ENCODE measurements at places on chromosomes 4 and X.

GRCh38 chr4:39533541-39533940, 6.3 kb upstream of the UGDH start:
- DNase-seq: no peak

- no peak for DNase-seq
These were observed 29.6 kb downstream of the MFAP3L start for GRCh38 chr4:169996379-169997240.

DNA sequence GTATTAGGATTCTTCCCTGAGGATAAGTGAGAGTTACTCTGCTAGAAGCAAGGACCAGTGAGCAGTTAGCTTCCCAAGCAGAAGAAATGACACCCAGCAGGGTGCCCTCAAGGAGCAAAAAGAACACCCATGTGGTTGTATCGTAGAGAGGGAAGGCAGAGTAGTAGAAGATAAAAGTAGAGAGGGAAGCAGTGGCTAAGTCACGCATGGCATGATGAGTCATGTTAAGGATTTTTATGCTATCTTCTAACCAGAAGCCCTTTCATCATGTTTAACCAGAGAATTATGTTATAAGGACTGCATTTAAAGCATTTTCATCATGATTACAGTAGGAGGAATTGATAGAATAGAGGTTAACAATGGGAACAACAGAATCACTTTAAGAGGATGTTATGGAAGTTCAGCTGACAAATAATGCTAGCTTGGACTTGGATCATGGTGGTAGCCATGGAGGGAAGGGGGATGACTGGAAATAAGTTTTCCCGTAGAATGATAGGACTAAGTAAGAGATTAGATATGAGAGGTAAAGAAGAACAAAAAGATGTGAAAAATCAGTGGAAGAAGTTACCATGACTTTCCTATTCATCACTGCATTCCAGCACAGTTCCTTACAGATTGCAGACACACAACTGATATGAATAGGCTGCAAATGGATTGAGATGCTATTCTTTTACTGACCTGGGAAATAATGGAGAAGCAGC, 383.5 kb upstream of the INTU start:
- DNase-seq: no peak

DNA sequence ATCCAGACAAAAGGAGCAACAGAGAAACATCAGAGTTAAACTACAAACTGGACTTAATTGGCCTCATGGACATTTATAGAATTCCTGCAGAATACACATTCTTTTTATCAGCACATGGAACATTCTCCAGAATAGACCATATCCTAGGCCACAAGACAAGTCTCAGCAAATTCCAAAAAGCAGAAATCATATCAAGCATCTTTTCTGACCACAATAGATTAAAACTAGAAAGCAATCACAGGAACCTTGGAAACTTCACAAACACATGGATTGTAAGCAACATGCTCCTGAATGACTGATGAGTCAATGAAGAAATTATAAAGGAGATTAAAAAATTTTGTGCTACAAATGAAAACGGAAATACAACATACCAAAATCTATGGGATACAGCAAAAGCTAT, 526.7 kb downstream of the PCDH7 start:
- DNase-seq: no peak

GRCh38 chrX:34546366-34546765, 110.7 kb downstream of the TMEM47 start:
- DNase-seq: no peak

DNA sequence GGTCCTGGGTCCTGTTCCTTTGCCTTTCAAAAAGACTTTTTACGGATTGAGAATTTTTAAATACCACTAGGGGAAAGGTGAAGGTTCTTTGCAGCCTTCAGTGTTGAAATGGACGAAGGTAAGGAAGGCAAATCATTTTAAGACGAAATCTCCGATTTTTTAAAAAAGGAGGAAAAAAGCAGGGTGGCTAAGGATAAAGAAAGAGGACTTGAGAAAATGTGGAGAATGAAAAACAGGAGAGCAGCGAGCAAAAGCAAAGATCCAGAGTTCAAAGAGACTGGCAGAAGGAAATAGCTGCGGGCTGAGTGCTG, 314 bp downstream of the EPHA5 start:
- no peak for DNase-seq

DNA sequence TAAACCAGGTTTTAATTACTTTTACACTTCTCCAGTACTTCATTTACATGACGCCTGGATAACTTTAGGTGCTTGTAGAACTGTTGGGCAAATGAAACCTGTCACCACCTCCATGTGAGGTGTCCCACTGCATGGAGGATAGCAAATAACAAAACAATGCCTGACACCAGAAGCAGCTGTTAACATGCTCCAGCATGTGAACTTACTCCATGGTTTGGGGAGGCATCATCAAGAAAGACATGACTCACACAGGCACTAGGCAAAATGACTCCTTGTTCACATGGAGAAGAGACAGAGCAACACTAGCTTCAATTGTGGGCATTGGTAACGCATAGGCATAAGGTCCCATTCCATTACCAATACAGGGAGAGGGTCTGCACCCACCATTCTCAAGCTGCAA, 198.1 kb upstream of the F9 start:
- no peak for DNase-seq

DNA sequence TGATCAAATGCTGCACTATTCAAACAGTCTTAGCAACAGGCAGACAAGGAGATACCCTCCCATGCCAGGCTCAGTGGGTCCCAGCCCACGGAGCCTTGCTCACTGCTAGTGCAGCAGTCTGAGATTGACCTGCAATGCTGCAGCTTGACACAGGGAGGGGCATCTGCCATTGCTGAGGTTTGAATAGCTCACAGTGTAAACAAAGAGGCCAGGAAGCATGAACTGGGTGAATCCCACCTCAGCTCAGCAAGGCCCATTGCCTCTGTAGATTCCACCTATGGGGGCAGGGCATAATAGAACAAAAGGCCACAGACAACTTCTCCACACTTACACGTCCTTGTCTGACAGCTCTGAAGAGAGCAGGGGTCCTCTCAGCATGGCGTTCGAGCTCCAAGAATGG, 26.6 kb upstream of the ZXDB start:
- DNase-seq: no peak

- no peak for DNase-seq
These were observed 147.6 kb upstream of the MSX1 start for GRCh38 chr4:4711902-4712301.

GRCh38 chr4:185122681-185123345, 20.3 kb upstream of the SLC25A4 start:
- no peak for DNase-seq

DNA sequence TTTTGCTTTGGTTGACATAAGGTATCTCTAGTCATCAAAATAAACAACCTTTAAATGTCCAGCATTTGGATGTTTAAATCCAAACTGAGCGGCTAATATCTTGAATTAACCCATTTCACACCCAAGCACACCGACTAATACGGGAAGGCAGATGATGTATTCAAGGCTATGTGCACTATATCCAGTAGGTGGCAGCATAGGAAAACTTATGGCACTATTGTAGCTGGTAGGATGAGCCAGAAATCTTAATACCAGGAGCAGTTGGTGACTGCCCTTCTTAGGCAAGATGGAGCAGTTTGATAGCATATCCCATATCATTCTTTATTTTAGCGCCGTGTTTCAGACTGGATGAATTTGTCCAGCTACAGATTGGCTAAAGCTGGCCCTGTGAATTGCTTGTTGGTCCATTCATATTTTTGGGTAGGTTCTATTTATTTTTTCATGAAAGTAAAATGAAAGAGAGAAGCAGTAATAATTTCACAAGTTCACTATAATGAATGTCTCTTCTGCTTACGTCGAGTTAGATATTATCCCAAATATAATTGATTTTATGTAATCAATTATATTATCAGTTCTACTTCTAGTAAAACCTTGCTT, 24.4 kb downstream of the UCHL1 start:
- DNase-seq: no peak

DNA sequence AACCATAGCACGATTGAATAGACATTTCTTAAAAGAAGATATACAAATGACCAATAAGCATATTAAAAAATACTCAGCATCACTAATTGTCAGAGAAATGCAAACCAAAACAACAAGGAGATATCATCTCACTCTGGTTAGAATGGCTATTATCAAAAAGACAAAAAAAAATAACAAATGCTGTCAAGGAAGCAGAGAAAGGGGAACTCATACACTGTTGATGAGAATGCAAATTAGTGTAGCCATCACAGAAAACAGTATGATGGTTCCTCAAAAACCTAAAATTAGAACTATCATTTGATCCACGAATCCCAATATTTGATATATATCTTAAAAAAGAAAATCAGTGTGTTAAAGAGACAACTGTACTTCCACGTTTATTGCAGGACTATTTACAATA, 71.7 kb upstream of the BANK1 start:
- no peak for DNase-seq

GRCh38 chr4:151329217-151330007, 4.0 kb upstream of the SH3D19 start:
- DNase-seq: no peak

- no peak for DNase-seq
These were observed 91.7 kb upstream of the HPGD start for GRCh38 chr4:174613979-174614378.

GRCh38 chr4:145679520-145679919, 426 bp upstream of the C4orf51 start:
- DNase-seq: no peak

DNA sequence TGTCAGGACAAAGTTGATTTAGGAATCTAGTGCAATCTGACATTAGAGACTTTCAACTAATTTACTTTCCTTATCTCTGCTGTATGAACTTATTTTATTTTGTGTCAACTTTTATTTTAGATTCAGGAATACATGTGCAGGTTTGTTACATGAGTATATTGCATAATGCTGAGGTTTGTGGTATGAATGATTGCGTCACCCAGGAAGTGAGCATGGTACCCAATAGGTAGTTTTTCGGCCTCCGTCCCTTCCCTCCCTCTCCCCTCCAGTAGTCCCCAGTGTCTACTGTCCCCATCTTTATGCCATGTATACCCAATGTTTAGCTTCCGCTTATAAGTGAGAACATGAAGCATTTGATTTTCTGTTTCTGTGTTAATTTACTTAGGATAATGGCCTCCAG, 68.7 kb upstream of the TEX13D start:
- no peak for DNase-seq

DNA sequence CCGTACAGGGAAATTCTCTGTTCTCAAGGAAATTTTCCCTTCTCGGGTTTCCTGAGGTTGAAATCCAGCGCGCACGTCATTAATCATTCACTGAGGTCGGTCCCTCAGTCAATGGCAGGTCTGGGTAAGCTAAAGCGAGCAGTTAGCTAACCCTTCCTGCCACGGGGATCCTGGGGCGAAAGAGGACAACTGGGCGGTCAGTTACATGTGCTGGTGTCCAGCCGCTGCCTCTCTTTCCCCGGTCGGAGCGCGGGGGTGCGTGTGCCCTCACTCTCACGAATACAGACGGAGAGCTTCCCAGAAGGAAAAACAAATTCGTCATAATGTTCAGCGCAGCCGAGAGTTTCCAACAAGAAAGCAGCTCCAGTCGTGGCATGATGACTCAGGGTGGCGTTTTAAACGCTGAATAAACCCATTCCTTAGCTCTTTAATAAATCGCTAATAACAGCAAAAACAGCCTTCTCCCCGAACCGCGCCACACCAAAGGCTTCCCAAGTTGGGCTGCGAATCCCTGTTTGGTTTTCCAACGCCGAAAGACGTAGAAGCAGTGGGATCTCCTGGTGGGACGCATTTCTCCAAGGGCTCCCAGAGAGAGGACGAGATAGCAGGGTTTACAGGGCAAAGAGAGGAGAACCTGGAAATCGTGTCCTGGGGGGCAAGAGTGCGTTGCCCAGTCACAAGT, 752 bp upstream of the FGF5 start:
- DNase-seq: no peak

GRCh38 chrX:124239911-124240310, 92.5 kb upstream of the TEX13D start:
- no peak for DNase-seq

GRCh38 chr4:120228086-120228485, 161.4 kb upstream of the MAD2L1 start:
- no peak for DNase-seq

GRCh38 chr4:145130788-145131399, 32.8 kb downstream of the ABCE1 start:
- no peak for DNase-seq

- DNase-seq: no peak
These were observed 17.8 kb downstream of the ZNF185 start for GRCh38 chrX:152915541-152916241.

- no peak for DNase-seq
These were observed 69.7 kb downstream of the TMEM154 start for GRCh38 chr4:152610131-152610530.

GRCh38 chrX:129737916-129738315, 863 bp upstream of the XPNPEP2 start:
- DNase-seq: no peak

- no peak for DNase-seq
These were observed 110.3 kb upstream of the PTPN13 start for GRCh38 chr4:86483773-86484172.

GRCh38 chr4:24795666-24796381, 451 bp downstream of the SOD3 start:
- no peak for DNase-seq

DNA sequence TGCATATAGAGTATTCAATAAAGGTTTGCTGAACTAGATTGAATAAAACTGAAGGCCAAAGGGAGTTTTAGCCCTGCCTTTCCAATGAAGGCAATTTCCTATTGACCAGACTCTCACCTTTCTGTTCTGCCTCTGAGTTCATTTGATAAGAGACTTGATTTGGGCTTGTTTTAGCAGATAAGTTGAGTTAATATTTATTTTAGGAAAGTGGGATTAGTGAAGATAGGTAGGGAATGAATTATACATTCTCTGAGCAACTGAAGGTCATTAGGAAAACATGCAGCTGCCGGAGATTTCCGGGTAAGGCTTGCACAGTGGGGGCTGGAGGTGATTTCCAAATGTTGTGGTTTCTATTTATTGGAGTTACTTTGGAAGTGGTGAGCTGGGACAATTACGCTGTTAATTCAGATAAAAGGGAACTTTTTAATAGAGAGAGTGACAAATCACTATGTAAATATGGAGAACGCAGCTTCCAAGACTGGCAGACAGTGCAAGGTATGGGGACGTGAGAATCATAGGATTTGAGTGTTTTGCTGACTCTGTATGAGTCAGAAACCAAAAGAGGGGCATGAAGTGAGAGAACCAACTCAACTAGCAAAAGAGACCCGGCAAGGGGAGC, 553.6 kb upstream of the BOD1L1 start:
- no peak for DNase-seq

DNA sequence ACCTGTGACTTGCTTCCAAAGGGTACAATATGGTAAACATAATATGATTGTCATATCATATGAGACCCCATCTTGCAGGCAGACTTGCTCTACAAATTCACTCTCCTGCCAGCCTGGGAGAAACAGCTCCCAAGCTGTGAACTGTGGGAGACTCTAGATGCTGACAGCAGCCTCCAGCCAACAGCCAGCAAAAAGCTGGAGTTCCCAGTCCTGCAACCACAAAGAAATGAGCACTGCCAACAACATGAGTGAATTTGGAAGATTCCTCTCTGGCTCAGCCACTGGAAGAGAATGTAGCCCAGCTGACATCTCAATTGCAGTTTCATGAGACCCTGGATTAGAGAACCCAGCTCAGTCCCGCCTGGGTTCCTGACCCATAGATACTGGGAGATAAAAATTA, 145.4 kb downstream of the QDPR start:
- DNase-seq: no peak

- DNase-seq: no peak
These were observed 2.6 kb upstream of the ZFP42 start for GRCh38 chr4:187992971-187993370.
